ENCODE measurements at places on chromosomes 3 and 15. TPM values are rescaled to one million over a fixed set of nuclear protein-coding genes. Genes with fewer than 3 reads are reported as not detected.

The GP5 gene
- total RNA-seq, result not detected

The STARD5 gene
- 3.0 TPM for total RNA-seq

The GP9 gene
- total RNA-seq, result 0.47 TPM

The AGBL1 gene
- total RNA-seq, result 15.7 TPM

The CNTN4 gene
- total RNA-seq, result 4.8 TPM

GRCh38 chr15:66897416-66897815, 168.0 kb upstream of the SMAD3 start:
- no peak overlapping the region for H3K4me3 ChIP-seq
- H3K27ac ChIP-seq, result no peak overlapping the region
- no peak for DNase-seq
- no peaks in the 10 kb centered on the region for H3K36me3 ChIP-seq
- H3K27me3 ChIP-seq, result no peaks in the 10 kb centered on the region
- H3K4me1 ChIP-seq, result no peaks in the 10 kb centered on the region

DNA sequence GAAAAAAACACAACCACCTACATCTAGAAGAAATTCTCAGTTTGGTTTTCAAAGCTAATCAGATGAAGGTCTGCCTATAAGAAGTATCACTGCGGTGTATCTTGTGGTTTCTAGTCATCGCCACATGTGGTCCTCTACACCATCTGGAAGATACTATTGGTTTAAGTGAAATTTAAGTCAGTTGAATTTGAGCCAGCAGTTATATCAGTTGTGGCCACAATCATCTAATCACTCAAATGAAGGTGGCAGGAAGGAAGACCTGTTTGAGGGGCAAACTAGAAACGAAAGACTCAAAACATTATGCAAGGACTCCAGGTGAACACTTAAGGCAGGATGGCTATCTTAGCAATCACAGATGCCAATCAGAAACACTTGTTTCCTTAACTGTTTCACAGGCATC, 48.7 kb downstream of the ETV5 start:
- H3K27me3 ChIP-seq, result no peaks in the 10 kb centered on the region
- H3K27ac ChIP-seq, result no peak overlapping the region
- peaks cover 14% of the 10 kb centered on the region for H3K36me3 ChIP-seq
- no peak overlapping the region for H3K4me3 ChIP-seq
- no peak for DNase-seq
- H3K4me1 ChIP-seq, result no peaks in the 10 kb centered on the region

- DNase-seq, result no peak
- no peak overlapping the region for H3K4me3 ChIP-seq
Observed at GRCh38 chr3:20842594-20843436, 656.8 kb upstream of the SGO1 start.

DNA sequence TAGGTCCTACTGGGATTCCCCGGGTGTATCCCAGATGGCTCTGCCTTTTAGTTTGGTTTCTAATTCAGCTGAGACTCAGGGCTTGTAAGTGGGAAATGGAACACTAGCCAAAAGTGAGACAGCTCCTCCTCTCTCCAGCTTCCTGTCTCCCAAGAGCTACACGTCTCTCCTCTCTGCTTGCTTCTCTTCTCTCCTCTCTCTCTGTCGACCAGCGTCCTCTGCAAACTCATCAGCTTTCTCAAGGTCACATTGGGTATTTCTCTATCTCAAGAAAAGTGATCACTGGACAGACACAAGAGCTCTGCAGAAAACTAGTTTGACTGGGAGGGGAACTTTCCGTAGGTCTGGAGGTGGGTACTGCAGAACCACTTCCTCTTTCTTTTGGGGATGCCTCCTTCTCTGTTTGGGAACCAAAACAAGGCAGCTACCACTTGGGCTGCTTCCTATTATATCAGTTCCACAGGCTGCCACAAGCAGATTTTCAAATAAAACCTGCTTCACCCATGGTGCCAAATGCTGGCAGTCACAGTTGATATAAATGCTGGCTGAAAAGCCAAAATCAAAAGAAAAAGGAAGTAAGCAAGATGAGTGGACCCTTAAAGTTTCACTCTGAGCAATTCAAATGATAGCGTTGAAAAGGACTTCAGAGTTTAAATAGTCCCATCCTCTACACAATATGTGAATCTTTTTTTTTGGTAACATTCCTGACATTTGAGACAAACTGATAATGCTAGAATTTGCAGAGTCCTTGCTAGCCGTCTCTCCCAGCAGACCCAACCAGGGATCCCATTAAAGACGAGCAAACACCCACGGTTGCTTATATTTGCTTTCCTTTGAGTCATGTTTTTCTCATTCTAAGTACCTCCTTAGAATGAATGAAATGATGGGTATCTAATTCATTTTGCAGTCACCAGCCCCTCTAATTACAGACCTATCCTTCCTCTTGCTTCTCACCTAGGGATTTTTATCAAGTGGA, 7.2 kb upstream of the DYNC1LI1 start:
- no peaks in the 10 kb centered on the region for H3K27me3 ChIP-seq
- H3K36me3 ChIP-seq, result no peaks in the 10 kb centered on the region
- no peak overlapping the region for H3K4me3 ChIP-seq
- peaks cover 14% of the 10 kb centered on the region for H3K4me1 ChIP-seq

DNA sequence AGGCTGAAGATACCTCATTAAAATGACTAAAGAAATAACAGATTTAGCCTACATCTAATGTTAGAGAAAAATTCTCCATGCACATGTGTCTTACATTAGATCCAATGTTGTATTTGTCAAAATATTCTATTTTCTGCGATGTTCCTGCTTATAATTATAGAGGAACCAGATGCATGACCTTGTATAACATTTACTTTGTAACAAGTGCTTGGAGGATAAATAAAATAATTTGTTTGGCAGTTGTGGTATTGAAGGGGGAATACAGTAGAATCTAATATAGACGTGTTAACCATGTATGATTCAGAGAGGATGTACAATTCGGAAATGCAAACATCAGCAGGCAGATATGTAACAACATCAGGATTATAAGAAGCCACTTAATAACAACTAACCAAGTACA, 922.2 kb downstream of the TUSC7 start:
- H3K27ac ChIP-seq, result no peak overlapping the region
- no peaks in the 10 kb centered on the region for H3K36me3 ChIP-seq
- peaks cover 4% of the 10 kb centered on the region for H3K4me1 ChIP-seq
- no peak for DNase-seq
- no peaks in the 10 kb centered on the region for H3K27me3 ChIP-seq

DNA sequence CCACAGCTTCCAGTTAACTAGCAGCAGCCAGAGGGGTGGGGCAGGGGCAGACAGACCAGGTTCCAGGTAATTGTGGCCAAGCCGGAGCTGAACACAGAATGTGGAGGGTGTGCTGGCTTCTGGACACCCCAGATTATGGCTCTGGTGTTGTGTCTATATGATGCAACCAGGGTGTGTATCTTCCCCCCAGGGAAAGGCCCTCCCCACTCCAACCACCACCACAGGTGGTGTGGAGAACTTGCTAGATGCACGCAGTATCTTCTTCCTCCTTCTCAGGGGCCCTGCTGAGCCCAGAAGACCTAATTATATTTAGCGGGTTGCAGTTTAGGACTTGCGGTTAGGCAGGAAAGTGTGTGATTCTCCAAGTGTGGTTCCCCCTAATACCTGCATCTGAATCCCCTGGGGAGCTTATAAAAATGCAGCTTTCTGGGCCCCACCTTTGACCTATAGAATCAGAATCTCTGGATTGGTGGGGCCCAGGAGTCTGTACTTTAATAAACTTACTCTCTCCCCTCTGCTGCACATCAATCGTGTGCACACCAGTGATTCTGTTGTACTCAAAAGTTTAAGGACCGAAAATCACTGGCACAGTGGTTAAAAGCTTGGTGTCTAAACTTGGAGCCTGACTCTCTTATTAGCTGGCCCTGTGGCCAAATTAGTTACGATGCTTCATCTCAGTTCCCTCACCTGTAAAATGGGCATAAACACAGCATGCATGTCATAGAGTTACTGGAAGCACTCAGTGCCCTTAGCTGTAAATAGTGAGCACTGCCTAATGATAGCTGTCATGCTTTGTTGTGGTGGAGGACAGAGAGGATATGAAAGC, 379.1 kb upstream of the PROK2 start:
- peaks cover 8% of the 10 kb centered on the region for H3K4me1 ChIP-seq
- H3K27me3 ChIP-seq, result no peaks in the 10 kb centered on the region
- DNase-seq, result no peak
- no peaks in the 10 kb centered on the region for H3K36me3 ChIP-seq

DNA sequence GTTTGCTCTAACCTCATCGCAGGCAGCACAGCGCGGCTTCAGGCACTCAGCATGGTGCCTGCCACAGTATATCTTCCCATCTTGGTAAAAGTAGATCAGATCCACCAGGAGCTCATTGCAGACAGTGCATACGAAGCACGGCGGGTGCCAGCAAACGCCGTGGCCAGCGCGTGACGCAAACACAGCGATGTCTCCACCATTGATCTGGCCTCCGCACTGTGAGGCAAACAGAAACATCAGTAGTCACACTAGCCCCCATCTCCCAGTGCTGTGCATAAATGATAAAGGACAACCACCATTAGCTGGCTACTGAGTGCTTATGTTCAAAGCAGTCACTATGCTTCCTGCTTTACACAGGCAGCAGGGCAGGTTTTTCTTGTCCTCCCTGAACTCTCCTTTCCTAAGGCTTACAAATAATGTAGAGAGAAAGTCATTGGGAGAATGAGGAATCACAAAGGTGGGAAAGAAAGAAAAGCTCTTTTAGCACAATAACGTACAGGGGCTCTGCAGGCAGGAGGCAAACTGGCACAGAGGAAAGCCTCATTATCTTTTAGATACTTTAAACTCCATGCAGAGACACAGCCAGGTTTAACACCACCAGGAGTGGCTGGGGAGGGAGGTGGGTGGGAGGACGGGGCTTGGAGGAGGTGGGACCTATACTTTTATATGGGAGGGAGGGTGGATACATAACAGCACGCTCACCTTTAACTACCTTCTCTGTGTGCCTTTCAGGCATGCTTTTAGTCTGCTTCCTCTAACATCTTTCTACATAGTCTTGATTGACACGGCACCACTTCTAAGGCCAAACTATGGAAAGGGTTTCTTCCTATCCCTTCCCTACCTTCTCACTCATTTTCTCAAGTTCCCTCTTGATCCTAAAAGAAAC, 67.9 kb downstream of the PRICKLE2 start:
- no peak overlapping the region for H3K4me3 ChIP-seq
- peaks cover 22% of the 10 kb centered on the region for H3K36me3 ChIP-seq
- H3K27me3 ChIP-seq, result no peaks in the 10 kb centered on the region
- peak; percentile 51 for DNase-seq
- H3K4me1 ChIP-seq, result peaks cover 3% of the 10 kb centered on the region
- no peak overlapping the region for H3K27ac ChIP-seq

GRCh38 chr15:52288051-52288942, 7.3 kb downstream of the MYO5C start:
- no peaks in the 10 kb centered on the region for H3K36me3 ChIP-seq
- peak; percentile 58 for DNase-seq
- peaks cover 7% of the 10 kb centered on the region for H3K4me1 ChIP-seq
- peak overlapping the region; percentile 84 for H3K27ac ChIP-seq

- no peaks in the 10 kb centered on the region for H3K27me3 ChIP-seq
- H3K4me1 ChIP-seq, result no peaks in the 10 kb centered on the region
- H3K4me3 ChIP-seq, result no peak overlapping the region
- H3K27ac ChIP-seq, result no peak overlapping the region
- DNase-seq, result no peak
Observed at GRCh38 chr15:79160211-79160610, 69.6 kb upstream of the RASGRF1 start.

DNA sequence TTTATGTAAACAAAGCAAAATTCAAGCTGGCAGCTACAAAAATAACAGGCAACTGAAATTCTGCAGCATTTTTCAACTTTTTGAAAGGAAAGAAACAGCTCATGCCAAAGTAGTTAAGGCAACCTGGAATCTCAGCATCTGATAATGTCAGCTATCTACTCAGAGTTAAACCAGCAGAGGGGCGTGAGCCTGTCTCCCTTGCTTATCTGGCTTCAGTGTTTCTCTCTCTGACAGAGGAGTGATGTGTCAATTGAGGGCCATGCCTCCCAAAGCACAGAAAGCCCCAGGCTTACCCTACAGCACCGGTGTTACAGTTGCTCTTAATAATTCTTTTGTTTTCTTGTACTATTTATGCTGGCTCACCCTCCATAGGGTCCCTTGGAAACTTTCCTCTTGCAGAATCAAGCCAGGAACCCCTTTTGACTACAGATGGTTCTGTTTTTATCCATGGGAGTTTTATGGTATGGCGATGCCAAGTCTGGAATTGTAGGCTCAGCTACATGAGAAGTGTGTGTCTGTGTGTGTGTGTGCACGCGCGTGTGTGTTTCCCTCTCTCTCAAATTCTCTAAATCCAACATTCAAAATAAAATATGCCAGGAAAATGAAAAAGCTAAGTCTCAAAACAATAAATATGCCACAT, 7.3 kb downstream of the TMEM212 start:
- no peaks in the 10 kb centered on the region for H3K27me3 ChIP-seq
- H3K27ac ChIP-seq, result no peak overlapping the region
- no peak overlapping the region for H3K4me3 ChIP-seq
- no peaks in the 10 kb centered on the region for H3K36me3 ChIP-seq
- no peaks in the 10 kb centered on the region for H3K4me1 ChIP-seq

DNA sequence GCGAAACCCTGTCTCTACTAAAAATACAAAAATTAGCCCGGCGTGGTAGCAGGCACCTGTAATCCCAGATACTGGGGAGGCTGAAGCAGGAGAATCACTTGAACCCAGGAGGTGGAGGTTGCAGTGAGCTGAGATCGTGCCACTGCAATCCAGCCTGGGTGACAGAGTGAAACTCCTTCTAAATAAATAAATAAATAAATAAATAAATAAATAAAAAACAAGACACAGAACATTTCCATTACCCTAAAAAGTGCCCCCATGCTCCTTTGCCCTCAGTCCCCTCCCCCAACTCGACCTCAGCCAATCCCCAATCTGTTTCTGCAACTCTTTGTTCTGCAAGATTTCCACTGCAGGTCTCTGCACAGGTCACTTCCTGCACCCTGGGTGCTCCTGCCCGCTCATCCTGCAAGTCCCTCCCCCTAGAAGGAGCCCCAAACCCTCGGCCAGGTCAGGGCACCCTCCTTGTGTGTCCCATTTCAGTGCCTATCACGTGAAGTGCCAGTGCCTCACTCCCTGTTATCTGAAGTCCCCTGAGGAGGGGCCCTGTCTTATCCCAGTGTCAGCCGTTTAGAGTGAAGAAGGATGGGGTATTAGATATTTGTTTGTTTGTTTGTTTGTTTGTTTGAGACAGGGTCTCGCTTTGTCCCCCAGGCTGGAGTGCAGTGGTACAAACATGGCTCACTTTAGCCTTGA, 1.1 kb downstream of the FAM240A start:
- no peak for DNase-seq
- no peak overlapping the region for H3K4me3 ChIP-seq
- H3K4me1 ChIP-seq, result no peaks in the 10 kb centered on the region
- no peak overlapping the region for H3K27ac ChIP-seq

DNA sequence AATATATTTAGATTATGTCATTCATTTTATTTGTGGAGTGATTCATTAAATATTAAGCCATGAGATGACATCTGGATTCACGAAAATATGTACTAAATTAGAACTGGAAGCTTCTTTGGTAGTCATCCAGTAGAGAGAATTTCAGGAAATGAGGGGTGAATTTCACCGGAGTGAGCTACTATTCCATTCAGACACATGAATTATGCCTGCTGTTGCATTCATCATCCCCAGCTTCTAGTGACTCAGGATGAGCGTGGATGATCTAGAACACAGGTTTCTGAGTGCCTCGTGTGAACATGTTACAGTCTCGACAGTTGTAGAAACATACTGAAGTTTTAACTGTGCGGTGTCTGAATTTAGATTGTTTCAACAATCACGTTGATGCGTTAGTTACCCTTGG, 42.9 kb upstream of the GABRG3 start:
- no peak overlapping the region for H3K27ac ChIP-seq
- H3K27me3 ChIP-seq, result no peaks in the 10 kb centered on the region
- no peak overlapping the region for H3K4me3 ChIP-seq
- no peaks in the 10 kb centered on the region for H3K36me3 ChIP-seq
- H3K4me1 ChIP-seq, result no peaks in the 10 kb centered on the region
